SW 1271 (cell line): ENCODE measurements at places on chromosomes 6 and 20.

DNA sequence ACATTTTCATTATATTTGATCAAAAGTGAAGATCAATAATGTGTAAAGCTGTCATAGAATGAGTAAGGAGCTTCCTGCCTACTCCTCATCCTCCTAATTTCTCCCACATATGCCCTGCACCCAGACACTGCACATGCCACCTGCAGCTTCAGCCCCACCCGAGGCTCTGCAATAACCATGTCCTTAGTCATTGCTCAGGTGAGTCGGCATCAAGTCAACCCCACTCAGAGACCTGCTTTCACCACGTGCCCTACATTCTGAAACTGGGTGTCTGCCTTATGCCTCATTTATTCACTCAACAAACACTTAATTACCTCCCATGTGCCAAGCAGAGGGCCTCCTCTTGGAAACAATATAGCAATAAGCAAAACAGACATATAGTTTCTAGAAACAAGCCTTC, 15.4 kb upstream of the TNFAIP3 start:
- no peak for DNase-seq

GRCh38 chr6:131765081-131765803, 42.6 kb upstream of the ENPP1 start:
- no peak for DNase-seq

DNA sequence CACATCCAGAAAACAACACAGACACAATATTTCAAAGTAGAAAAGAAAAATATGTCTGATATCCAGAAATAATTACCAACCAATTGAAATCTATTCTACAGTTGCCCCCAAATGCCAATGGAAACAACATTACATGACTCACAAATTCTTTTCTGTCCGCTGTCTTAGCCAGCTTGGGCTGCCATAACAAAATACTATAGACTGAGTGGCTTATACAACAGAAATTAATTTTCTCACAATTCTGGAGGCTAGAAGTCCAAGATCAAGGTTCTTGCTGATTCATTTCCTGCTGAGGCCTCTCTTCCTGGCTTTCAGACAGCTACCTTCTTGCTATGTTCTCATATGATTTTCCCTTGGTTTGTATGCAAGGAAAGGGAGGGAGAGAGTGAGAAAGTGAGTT, 698.1 kb downstream of the DHX35 start:
- peak; percentile 55 for DNase-seq

- DNase-seq = no peak
These were observed 307.3 kb upstream of the SUPT3H start for GRCh38 chr6:45685076-45685475.

DNA sequence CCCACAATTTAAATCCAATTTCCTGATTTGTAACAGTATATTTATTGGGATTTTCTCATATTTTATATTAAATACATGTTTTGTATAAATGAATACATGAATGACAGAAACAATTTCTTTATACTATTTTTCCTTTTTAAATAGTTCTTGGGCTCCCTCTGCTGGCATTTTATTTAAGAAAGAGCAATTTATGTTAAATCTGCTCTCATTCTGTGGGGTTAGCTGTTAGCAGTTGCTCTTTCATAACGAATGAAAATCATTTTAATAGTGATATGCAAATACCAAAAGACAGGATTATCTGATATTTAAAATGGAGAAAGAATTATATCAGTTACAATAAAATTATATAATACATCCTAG, 118.3 kb downstream of the RALGAPA2 start:
- DNase-seq = peak; percentile 45

DNA sequence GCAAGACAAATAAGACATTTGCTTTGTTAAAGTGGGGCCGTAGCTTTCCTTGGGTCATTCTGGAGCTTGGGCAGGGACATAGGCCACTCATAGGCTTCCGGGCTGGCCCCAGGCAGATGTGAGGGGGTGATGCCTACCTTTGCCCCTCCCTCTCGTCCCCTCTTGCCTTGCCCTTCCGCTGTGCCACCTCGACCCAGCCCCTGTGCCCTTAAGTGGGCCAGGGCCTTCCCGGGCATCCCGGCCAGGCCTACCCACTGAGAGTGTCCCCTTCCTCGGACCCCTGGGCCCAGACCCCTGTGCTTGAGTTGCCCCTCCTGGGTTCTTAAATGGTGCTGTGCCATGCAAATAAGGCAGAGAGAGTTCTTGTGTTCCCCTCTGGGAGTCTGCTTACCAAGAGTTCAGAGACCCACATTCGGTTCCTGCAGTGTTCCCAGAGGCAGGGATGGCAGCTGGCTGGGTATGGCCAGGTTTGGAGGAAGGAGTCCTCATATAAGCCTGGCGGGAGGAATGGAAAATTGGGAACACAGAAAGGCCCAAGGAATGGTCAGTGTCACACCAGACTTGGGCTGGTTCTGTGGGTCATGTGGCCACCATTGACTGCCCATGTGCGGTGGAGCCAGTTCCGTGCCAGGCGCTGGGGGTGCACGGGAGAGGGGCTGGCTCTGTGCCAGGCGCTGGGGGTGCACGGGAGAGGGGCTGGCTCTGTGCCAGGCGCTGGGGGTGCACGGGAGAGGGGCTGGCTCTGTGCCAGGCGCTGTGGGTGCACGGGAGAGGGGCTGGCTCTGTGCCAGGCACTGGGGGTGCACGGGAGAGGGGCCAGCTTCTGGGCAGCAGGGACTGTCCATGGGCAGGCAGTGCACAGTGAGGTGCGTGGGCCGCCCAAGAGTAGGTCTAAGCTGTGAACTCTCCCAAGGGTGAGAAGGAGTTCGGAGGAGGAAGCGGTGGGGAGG, 173.5 kb upstream of the SNX9 start:
- no peak for DNase-seq

DNA sequence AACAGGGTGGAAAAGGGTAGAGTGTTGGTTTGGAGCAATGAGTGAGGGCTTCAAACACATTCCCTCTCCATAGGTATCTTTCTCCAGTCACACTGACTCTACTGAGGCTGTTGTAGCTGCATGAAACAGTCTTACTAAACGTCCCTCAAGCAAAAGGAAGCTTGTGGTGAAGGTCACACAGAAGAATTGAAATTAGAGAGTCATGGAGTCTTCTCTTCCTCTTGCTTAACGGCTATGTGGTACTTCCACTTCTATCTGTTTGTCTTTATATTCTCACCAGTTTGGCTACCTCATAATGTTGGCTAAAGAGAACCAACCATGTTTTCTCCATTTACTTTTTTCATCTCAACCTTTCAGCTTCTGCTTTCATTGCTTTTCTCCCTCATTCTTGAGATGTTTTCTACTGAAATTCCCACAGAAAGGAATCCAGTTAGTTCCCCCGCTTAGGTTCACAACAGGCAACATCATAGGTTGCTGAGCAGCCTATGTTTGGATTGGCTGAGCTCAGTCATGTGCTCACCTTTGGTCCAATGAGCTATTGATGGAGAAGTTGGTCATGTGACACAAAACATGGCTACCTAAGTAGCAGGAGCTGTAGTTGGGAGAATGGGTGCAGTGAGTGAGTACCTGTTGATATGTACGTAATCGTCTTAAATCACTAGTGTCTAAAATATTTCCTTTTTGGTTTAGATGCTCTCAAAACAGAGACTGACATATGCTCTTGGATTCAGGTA, 99.8 kb downstream of the SNAP25 start:
- no peak for DNase-seq

DNA sequence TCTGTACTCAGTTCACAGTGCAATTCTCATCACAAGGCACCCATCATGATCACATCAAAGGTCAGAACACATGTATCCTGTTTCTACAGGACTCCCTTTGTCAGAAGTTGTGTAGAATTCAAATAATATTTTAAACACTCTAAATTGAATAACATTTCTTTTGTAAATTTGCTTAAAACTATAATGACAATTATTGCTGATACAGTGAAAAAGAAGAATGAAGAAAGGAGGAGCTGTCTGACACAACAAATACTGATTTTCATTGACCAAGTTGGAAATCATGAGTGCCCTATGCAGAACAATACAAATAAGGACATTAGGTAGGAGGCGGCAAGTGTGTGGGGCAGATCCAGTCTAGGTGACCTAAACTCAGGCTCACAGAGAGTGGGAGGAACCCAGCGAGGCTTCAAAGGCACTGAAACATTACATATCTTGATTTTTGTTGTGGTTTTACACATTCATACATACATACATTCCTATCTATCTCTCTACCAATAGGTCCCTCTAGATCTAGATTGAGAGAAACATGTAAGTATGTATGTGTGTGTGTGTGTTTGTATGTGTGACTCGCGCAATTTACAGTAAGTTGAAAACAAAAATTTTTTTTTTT, 79.2 kb upstream of the SLC2A12 start:
- no peak for DNase-seq

- DNase-seq = peak; percentile 79
These were observed 52.4 kb downstream of the SCAND1 start for GRCh38 chr20:35901678-35902544.

DNA sequence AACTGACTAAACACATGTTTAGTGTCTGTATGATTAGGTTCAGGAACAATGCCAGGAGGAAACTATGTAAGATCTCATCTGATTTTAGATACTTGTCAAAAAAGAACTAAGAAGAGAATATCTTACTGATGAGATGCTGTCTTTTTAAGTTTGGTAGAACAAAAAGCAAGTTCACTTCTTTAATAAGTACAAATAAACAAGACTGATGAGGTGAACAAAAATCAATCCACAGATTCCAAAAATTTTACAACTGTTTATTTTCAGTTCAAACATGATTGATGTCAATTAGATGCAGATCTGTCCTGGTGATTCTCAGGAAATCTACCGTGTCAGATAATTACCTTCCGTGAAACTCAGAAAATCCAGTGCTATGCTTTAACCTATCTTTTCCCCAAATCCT, 24.9 kb downstream of the EPHA7 start:
- DNase-seq = no peak

GRCh38 chr6:112234601-112235000, 19.8 kb downstream of the LAMA4 start:
- no peak for DNase-seq

- DNase-seq = no peak
These were observed 8.4 kb upstream of the GUCA1B start for GRCh38 chr6:42203183-42203582.

DNA sequence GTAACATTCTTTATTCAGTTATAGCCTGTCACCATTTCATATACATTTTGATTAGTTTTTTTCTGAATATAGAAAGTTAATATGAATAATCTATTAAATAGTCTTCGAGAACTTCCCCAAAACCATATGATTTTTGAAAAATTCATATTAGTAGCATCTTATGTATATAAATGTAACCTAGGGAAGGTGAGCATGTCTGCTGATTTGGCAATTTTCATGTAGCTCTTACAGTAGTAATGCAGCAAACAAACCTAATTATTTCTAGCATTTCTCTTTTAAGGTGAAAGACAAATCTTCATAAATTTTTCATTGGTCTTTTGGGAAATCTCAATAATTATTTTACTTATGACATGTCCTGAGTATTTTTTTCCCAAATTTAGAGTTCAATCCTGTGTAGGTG, 939.0 kb downstream of the TBC1D32 start:
- no peak for DNase-seq

DNA sequence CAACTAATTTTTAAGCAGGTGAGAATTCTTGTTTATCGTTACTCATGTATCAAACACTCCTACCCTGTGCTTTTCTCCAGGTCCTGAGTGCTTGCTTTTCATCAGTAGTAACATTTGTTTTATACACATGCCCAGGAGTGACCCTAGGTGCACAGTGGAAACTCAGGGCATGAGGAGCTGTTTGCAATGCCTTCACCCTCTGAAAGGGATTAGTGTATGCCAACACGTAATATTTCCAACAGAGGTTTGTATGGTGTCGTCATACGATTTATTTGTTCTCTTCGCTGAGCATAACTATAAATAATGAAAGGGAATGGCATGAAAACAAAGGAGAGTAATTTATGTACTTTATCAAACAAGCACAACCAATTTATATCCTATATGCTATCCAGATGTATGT, 537.4 kb upstream of the MMS22L start:
- DNase-seq = no peak

DNA sequence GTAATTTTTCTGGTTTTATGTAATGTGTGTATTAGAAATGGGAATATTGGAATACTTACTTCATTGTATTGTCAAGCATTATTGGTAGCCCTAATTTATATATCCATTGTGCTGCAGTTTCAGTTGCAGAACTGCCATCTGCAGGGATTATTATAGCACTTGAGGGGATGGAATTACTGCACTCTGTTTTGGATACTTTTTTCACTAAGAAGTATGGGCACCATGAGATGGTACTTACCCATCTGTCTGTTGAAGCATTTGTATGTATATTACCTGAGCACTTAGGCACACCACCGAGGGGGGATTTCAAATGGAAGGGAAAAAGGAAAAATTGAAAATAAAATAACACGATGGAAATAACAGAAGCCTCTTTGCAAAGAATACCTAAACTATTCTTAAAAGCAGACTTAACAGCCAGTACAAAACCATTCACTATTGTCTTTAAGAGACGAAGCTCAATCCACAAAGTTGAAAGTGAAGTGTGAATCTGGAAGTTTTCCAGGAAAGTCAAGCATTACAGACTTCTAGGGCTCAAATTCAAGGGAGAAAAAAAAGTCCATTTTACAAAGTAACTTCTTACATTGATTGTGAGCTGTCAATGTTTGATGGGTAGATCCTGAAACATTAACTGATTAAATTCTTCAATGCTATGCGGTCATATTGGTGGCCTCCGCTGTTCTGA, 318.7 kb downstream of the SOX4 start:
- no peak for DNase-seq

GRCh38 chr6:155389130-155389529, 66.5 kb downstream of the NOX3 start:
- DNase-seq = no peak

DNA sequence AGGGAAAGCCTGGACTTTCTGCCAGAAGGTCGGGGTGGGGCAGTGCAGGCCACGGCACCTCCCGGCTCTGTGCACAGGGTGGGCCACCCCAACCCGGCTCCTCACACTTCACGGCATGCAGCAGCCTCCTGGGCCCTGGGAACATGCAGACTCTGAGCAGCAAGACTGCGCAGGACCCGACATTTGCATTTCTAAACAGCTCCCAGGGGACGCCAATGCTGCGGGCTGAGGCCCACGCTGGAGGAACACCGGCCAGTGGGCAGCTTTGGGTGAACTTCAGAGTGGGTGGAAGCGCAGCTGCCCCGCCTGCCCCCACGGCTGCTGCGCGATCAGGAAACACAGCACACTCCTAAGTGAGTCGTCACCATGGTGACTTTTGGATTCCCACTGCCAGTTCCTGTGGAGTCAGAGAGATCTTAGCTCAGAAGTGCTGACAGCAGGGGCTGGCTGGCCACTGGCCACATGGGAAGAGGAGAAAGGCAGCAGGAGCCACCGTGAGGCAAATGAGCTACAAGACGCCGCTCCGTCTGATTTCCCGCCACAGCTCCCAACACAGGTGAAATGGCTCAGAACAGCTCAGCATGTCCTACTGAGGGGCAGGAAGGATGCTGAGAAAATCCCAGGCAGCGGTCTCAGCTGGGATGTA, 52.1 kb downstream of the RNASET2 start:
- DNase-seq = no peak

- no peak for DNase-seq
These were observed 620.2 kb downstream of the QKI start for GRCh38 chr6:164034602-164035140.

DNA sequence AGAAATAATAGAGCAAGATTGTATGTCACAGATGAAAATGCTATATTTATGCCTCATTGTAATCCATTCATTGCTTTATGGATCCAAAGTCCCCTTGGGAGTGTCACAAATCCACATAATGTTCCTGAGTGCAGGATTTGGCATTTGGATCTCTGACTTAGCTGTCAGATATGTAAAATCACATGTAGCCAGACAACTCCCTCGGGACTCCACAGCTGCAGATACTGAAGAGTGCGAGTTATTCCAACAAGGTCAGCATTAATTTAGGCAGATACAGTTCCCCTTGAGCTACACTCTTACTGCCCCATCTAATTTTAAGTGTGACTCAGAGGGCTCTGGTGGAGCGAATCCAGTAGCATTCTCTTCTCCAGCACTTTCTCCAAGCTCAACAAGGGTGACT, 433.2 kb downstream of the CD83 start:
- DNase-seq = no peak
